ENCODE measurements at places on chromosomes 16 and 17.

GRCh38 chr16:27154705-27155521 lies 48.4 kb upstream of the KDM8 start:
- peak; percentile 79 for DNase-seq

DNA sequence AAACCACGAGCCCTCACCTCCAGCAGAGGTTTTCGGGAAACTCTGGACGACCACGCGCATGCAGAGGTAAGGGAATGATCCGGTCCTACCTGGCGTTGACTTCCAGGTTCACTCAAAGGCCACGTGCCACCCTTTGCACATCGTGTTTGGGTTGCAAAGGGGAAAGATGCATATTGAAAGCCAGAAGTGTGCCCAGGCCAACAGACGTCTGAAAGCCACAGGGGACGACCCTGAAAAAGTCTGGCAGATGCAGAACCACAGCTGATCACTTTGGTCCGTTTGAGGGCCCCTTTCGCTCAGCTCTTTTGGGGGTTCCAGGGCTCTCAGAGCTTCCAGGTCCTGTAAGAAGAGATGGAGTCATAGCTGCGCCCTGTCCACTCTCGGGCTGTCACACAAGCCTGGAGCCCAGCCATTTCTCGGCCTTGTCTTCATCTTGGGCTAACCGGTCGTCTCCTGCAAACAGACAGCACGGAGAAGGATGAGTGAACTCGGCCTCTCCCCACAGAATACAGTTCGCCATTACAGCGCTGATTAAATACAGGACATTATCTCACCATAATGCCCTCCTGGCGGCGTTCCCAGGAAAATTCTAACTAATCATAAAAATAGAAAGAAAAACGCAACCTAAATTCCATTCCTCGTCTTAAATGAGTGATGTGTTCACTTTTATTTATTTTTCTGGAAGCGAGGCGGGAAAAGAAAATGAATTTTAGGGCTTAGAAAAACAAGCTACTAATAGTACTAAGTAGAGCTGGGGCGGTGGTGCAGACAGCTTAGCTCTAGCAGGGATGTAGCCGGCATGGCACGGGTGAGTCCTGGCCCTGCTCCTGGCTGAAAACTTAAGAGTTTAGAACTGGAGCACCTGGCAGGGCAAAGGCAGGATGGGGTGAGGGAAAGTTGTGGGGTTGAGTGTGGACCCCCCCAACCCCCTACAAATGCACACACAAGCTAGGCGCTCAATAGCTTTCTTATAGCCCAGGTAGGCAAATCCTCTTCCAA lies 45.5 kb upstream of the ZFHX3 start:
- no peak for DNase-seq

DNA sequence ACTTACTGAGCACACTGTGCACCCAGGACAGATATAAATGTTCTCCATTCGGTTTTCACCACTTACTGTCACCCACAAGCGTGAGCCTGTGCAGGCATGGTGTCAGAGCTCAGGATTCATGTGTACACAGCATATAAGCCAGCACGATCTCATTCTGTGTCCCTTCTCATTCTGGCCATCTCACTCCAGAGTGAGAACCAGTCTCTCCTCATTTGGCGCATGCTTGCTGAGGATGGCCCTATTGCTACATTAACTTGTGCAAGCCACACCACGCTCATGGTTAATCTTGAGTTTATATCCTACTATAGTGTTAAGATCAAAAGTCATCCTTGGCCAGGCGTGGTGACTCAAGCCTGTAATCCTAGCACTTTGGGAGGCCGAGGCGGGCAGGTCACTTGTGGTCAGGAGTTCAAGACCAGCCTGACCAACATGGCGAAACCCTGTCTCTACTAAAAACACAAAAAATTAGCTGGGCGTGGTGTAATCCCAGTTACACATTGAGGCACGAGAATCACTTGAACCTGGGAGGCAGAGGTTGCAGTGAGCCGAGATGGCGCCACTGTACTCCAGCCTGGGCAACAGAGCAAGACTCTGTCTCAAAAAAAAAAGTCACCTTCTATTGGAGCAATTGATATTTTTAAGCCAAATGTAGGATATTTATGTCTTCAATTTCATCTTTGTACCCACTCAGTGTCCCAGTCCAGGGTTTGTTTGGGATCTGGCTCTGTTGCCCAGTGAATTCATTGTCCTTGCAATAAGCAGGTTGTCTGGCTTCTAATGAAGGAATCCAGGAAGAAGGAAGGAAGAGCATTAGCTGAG lies 20.9 kb downstream of the SOCS1 start:
- DNase-seq, result no peak

DNA sequence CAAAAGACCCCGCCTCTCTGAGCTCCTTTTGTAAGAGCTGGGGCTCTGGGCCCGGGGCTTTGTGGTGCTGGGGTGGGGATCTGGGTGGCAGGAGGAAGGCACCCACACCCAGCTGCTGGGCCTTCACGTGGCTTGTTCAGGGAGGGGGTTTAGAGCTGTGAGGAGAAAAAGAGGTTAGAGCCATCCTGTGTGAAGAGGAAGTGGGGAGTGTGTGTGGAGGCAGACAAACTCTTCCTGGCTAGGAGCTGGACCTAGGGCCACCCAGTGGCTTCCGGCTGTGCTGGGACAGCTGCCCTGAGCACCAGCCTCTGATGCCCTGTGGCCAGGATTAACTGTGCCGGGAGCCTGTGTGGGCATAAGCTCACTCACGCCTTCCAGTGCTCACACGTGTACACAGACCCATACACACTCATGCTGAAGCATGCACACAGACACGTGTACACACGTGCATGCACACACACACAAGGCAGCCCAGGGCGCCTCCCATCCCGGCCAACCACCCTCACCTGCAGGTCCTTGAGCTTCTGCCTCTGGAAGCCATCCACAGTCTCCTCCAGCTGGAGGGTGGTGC lies 7.4 kb downstream of the CIBAR2 start:
- no peak for DNase-seq

DNA sequence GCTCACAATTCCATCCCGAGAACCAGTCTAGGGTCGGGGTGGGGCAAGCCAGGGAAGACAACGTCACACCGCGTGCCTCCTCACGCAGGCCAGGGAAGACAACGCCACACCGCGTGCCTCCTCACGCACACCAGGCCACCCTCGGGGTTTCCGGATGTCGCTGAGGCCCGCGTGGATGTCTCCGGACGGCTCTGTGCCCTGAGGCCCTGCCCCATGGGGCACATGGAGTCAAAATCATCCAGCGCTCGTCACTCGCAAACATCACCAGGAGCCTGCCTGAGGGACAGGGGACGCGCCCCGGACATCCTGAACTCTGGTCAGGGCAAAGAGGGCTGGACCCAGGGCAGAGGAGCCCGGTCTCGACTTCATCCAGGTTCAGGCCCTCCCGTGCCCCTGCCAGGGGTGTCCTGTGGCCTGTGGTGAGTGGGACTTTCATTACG lies 3.7 kb downstream of the TMEM204 start:
- no peak for DNase-seq

GRCh38 chr16:11297492-11298142 lies 16.5 kb upstream of the PRM1 start:
- peak; percentile 69 for DNase-seq

DNA sequence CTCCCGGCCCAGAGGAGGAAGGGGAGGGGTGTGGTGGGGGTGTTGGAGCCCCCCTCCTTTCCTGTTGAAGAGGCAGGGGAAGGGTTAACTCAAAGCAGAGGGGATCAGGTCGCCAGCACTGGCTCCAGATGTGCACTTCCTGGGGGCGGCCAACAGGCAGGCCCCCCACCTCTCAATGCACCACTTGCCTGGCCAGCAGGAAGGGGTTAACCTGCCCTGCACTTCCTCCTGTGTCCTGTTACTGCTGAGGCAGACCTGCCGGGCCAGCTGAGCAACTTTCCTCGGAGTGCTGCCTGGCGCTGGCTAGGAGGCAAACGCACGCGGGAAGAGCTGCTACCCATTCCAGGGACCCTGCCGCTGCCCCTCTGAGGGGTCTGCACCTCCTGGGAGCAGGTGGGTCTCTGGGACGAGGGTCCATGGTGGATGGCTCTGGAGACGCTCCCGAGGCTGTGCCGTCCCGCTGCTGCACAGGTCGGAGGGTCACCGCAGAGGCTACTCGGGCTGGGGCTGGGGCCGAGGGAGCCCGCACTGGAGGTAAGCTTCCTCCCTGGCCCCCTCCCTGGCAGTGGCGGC lies at the start of gene EPN3:
Gene EPN3 (plus strand): TSS at position 284 of the 573 bp plus-strand sequence. CDS start 3,822 bp downstream, outside the sequence.
- DNase-seq, result peak; percentile 88

DNA sequence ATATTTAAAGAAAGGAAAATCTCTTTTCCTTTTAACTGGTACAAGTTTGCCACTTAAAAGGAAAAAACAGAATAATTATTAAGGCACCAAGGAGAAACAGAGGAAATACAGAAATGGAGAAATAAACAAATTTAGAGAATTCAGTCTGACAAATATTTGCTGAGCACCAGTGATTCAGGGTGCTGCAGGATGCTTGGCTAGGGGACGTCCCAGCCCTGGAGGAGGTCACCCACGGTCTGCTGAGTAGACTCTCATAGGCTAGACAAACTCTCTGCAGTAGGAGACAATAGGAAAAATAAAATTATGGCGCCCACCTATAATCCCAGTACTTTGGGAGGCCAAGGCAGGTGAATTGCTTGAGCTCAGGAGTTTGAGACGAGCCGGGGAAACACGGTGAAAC lies 15.9 kb downstream of the C1QTNF1 start:
- no peak for DNase-seq
